Stimulated activated CD4-positive, alpha-beta T cell treated with anti-CD3 and anti-CD28 coated beads, Interleukin-15, amount 100 ng/mL, for 24 hours (primary cell): ENCODE measurements at places on chromosomes 12 and 14.

GRCh38 chr14:50001999-50002925, 109.4 kb downstream of the ARF6 start:
- peak; percentile 78 for DNase-seq

- DNase-seq = no peak
Measured at GRCh38 chr12:120432772-120433525, 5.0 kb upstream of the COX6A1 start.

- no peak for DNase-seq
Measured at GRCh38 chr12:54053003-54053750, 458 bp upstream of the HOXC4 start.

GRCh38 chr12:66692170-66692569, 13.3 kb upstream of the GRIP1 start:
- DNase-seq = no peak

DNA sequence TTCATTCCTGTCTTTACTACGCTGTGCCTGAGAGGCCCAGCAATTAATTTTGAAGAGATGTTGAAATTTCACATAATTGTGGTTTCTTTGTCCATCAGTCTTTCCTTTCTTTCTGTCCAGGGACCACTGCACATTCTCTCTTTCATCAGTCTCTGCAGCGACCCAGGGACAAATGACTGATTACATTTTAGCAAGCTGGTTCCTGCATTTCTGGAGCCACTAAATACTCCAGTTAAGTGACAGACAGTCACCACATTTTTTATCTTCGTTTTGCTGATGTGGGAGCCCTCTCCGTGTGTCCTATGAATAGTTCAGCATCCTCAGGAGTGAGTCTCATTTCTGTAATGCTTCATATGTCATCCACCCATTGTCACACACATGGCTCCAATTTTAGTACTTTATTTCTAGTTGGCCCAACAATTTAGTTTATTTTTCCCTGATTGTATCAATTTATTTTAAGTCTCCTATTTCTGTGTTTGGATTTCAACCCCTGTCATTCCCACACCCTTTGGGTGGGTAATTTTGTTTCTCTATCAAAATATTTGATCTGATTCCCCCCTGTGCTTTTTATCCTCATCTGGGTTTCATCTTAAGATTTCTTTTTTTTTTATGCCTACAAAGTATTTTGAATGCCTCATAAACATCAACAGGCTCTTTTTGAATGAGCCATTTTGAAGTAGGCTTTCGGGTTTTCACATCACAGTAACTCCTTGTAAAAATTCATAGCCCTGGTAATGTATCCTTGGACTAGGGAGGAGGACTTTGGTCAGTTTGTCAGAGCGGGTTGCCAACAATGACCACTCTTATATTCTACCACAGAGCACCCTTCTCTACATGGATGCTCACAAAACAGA, 1196.5 kb downstream of the GALC start:
- DNase-seq = no peak

DNA sequence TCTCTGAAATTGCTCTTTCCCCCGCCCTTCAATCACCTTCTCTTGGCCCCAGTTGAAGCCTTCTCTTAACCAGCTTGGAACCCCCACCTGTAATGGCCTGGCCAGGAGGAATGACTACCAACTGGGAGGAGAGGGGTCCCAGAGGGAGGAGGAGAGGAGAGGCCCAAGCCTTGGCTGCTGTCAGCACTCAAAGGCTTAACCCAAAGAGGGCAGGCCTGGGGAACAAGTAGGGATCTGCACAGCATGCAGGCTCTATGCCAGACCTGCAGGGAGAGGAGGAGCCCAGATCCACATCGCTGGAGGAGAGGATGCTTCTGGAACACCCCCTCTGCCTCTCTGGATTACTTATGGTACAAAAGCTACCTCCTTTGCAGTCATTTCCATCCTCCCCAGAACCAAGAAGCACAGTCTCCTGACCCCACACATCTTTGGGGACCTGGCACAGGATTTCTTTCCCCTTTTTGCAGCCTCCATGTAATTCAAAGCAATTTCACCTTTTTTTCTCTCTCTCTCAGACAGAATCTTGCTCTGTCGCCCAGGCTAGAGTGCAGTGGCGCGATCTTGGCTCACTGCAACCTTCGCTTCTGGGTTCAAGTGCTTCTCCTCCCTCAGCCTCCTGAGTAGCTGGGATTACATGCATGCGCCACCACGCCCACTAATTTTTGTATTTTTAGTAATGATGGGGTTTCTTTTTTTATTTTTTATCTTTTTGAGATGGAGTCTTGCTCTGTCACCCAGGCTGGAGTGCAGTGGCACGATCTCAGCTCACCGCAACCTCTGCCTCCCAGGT, 6.2 kb downstream of the RARG start:
- DNase-seq = no peak

GRCh38 chr14:99430491-99430890, 50.2 kb downstream of the SETD3 start:
- DNase-seq = peak; percentile 44

DNA sequence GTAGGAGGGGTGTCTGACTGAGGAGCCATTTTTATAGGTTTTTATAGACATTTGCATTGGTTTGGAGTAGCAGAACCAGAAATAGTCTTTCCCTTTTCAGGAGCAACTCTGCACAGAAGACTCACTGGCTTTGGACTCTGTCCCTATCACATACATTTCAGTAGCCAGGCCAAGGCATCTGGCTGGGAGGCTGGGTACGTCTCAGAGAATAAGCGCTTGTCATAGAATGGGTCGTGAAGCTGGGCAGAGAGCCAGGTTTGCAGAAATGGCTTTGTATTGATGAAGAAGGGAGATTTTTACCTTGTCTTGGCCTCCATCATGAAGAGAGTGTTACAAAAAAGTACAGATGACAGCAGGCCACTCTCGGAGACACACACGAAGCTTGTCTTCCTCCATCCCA, 98.6 kb downstream of the CACNA1C start:
- no peak for DNase-seq

DNA sequence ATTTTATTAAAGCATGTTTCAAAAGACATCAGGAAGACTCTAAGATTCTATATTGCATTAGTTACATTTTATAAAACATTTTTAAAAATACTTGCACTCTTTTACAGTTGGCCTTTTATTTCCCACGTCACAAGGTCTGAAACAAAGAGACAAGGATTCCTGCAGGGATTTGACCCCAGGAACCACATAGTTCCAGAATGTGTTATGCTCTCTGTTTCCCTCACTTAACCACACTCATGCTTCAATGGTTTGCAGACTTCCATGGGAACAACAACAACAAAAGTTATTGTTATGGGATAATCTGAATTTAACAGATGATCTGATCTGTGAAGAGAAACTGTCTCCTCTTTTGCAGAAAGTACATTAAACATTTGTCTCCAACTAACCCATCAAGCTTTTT, 104.3 kb upstream of the PPFIA2 start:
- no peak for DNase-seq

DNA sequence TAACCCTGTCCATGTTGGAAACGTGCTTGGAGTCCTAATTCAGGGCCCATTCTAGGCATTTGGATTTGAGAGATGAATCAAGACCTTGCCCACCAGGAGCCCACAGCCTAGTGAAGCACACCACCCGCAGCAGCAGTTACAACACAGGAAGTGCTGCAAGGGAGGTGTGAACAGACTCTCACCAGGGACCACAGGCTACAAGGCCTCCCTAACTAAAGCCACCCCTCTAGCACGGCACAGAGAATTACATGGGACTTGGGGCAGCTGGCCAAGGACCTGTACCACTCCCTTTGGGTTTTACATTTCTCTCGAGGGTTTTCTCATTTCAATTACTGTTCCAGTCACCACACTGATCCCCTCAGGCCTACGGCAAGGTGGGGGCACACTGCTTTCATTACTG, 49.5 kb upstream of the FOXN3 start:
- DNase-seq = no peak

- no peak for DNase-seq
Measured at GRCh38 chr14:80304125-80304766, 92.9 kb upstream of the DIO2 start.

DNA sequence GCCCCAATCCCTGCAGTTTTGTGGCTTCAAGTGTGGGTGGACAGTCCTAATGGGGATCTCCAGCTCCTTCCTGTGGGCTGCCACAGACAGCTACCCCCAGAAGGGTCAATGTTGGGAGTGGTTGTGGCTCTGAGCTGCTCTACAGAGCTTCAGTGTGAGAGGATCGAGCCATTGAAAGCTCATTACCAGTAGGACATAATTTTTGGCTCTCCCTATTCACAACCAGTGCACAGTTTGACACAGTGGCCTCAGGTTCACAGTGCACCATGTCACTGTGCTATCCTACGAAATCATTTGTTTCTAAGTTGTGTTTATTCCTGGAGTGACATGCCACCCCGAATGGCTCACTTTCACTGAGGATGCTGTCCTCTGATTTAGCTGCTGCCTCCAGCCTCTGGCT, 22.8 kb downstream of the TMBIM6 start:
- DNase-seq = no peak

DNA sequence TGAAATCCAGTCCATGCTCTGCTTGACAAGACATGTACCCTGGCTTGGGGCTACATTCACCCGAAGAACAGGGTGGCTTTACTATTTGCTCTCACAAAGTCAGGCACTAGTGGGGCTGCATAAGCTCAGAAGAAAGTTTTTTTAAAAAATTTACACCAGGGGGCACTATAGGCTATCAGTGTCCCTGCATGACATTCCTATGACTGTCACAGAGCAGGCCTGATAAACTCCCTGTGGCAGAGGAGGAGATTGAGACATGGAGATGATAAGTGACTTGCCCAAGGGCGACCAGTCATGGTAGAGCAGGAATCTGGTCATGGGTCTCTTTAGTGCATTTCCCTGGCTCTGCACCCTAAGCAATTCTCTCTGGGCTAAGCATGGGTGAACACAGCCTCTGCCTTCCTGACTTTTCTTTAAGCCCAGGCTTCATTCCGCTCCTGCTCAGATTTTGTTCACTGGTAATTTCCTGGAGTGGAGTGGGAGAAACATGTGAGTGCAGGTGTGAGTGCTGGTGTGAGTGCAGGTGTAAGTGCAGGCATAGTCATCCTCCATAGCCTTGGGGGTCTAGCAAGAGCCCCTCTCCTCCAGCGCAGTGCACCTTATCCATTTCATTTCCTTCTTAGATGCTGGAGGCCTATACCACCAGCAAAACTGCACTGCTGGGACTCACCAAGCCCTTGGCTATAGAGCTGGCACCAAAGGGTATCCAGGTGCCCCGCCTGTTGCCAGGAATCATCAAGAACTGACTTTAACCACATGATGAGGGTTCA, 91.6 kb downstream of the DHRS2 start:
- DNase-seq = no peak

DNA sequence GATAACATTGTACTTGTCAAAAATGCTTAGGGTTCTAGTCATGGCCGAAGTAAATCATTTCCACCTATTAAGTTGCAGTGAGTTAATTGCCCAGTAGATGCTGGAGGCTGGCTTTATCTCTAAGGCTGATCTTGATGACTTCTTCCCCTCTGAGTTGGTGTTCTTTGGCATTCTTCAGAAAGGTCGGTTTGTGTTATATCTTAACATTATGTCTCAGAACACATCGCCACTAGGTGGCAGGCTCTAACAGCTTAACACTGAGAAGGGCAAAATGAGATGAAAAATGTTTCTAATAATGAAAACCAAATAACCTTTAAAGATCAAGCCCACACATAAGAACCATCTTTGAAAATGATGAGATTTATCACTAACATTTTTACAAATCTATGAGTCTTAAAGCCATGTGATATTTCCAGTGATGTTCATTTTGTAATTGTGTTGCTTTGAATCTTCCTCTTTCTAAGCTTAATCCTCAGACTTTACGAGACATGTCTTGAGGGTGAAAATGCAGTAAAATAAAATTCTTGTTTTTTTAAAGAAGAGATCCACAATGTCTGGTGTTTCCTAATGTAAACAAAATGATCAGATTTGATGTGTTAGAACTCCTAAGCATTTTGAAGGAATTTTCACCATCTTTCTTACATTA, 28.6 kb downstream of the SUDS3 start:
- DNase-seq = peak; percentile 71

- no peak for DNase-seq
Measured at GRCh38 chr12:2540535-2540941, 254.2 kb upstream of the FKBP4 start.

GRCh38 chr14:81366214-81366613, 33.9 kb downstream of the STON2 start:
- no peak for DNase-seq

DNA sequence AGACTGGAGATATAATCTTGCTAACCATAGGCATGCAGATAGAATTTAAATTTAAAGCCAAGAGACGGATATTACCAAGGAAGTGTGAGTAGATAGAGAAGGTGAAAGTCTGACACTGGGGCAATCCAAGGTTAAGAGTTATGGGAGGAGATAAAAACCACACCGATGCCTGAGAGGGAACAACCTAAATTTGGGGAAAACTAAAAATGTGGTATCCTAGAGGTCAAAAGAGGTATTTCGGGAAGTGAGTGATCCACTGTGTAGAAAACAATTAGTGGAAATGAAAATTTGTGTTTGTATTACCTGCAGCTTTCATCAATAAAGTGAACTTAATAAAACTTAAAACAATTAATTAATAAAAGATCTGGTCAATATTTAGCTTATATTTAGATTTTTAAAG, 269.0 kb upstream of the RPL10L start:
- no peak for DNase-seq

DNA sequence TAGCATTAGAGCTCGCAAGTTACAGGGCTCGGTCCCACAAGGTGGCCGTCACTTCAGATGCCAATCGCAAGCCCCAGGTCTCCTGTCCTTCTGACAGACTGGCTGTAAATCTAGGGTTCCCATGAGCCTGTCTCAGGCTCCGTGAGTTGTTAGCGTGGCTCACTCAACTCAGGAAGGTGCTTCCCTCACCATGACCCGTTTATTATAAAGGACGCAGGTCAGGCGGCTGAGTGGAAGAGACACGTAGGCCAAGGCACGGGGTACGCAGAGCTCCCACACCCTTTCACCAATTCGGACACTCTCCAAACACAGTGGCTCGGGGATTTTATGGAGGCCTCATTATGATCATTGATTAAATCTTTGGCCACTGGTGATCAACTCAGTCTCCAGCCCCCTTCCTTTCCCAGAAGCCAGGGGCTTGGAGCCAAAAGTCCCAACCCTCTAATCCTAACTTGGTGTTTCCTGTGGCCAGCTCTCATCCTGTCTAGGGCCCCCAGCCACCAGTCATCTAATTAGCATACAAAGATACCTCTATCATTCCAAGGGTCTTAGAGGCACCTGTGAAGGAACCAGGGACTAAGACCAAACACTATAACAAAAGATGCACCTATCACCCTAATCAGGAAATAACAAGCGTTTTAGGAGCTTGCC, 25.8 kb upstream of the LRTM2 start:
- DNase-seq = no peak

- no peak for DNase-seq
Measured at GRCh38 chr14:95196826-95197545, 39.7 kb upstream of the DICER1 start.

DNA sequence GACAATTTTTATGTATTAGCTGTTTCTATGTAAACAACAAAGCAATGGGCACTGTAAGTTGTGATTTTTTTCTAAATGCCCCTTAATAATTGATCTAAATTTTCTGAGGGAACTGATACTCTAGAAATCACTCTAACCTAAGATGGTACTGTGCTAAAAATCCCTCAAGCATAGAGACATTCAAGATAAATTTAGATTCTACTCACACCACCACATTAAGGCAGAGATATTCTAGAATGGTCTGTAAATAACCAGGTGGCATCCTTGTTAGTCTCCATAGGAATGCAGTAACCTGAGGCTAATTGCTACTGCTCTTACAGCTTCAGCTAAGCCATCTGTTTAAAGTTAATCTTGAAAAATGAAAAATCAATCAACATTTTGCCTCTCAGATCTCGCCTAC, 87.3 kb downstream of the SLC41A2 start:
- no peak for DNase-seq

GRCh38 chr12:121090586-121091514, 41.8 kb upstream of the P2RX7 start:
- DNase-seq = no peak

GRCh38 chr12:55715833-55716581, at the start of gene BLOC1S1:
TSS of gene BLOC1S1 (plus strand) at chr12:55716046. CDS start at chr12:55716052, 6 bp downstream.
- DNase-seq = peak; percentile 98
